ENCODE measurements at places on chromosomes 6 and 20.

- no peak for DNase-seq
Observed at GRCh38 chr20:17138237-17138636, 88.6 kb upstream of the PCSK2 start.

- no peak for DNase-seq
Observed at GRCh38 chr6:18507018-18507415, 119.9 kb downstream of the RNF144B start.

DNA sequence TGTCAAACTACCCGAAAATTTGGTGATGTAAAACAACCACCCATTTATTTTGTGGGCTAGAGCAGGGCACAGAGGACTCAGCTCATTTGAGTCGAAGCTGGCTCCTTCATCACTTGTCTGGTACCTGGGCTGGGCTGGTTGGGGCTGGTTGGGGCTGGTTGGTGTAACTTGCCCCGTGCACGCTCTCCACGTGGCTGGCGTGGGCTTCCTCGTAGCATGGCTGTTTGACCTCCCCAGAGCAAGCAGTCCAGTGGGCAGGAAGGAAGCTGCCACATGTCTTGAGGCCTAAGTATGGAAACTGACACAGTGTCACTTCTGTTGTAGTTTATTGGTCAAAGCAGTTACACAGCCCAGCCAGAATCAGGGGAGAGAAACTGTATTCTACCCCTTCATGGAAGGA, 27.1 kb downstream of the BCAS4 start:
- DNase-seq, result no peak

GRCh38 chr6:109793792-109794191, 102.7 kb downstream of the FIG4 start:
- no peak for DNase-seq

GRCh38 chr6:157718503-157719187, 104.4 kb upstream of the SNX9 start:
- DNase-seq, result no peak

Data from stimulated activated naive CD4-positive, alpha-beta T cell treated with Interleukin-2 at 50 U/mL for 16 hours (primary cell).